ENCODE measurements at places on chromosomes 12 and 14.

DNA sequence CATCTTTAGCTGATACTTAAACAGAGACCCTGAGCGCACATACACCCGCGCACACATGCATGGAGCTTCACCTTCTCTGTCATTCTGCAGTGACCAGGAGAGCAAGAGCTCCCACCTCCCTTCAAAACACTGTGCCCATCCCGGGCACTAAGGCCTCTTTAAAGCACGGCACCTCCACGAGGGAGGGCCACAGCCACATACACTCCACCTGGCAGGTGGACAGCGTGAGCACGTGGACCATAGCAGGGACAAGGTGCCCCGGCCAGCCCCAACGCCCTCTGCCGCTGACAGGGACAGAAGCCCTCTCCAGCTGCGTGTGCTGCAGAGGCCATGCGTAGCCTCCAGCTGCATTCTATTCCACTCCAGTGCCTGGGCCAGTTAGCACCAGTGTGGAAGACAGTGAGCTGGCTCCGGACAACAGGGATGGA, 5.4 kb downstream of the GAPDH start:
- no peak for DNase-seq

DNA sequence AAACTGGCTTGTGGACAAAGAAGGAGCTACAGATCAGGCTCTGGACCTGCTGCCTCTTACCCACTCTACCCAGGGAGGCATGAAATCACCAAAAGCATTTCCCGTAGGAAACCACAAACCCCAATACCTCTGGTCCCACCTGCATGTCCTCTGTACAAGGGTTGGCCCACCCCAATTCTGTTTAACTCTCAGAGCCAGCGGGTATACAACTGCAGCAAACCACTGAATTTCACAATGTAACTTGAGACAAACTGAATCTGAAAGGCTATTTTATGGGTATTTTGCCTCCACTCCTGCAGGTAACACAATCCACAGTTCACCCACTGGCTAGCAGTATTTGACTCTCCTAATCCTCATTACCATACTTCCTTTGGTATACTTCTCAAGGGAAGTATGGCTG, 16.5 kb downstream of the SIX1 start:
- no peak for DNase-seq

DNA sequence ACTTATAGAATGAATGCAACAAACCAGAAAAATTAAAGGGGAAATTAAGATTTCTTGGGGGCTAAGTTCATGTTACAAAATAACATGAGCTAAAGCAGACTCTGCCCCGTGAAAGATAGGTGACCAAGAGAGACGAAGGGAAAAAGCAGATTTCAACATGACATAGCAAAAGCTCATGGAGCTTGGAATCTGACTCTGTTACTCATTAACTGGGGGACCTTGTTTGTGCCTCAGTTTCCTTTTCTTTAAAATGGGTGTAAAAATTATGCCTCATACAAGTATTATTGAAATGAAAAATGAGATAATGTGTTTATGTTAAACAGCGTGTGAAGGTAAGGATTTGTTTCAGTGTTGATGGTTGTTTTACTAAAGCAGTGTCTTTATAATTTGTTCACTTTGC, 11.5 kb downstream of the BICDL1 start:
- DNase-seq = no peak

DNA sequence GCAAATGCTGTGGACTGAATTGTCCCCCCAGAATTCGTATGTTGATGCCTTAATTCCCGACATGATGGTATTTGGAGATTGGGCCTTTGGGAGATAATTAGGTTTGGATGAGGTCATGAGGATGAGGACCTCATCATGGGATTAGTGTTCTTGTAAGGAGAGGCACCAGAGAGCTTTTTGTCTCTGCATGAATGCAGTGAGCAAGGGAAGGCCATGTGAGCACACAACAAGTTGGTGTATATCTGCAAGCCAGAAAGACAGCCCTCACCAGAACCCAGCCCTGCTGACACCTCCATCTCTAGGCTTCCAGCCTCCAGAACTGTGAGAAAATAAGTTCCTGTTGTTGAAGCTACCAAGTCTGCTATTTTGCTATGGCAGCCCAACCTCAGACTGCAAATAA, 51.9 kb upstream of the SMCO2 start:
- no peak for DNase-seq

- no peak for DNase-seq
These were observed 2.3 kb upstream of the SCNN1A start for GRCh38 chr12:6377667-6377994.

GRCh38 chr12:17489452-17489851, 600.5 kb downstream of the RERGL start:
- DNase-seq = no peak

GRCh38 chr14:74038020-74038859, 19.1 kb downstream of the BBOF1 start:
- DNase-seq = no peak

DNA sequence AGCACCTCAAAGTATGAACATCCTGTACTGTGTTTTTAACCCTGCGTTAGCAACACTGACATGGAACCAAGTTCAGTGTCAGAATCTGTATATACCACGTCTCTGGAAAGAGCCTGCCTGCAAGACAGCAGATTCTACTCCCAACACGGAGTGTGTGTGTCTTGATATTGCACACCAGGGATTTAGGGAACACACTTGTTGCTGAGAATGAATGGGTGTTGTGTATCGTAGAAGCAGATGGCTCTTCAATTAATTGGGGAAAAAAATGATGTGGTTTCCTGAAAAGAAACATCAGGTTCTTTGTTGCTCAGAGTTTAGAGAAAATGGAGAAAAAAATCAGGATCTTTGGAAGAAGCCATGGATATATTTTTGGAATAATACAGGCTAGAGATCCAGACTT, 170.8 kb downstream of the EGLN3 start:
- DNase-seq = no peak

DNA sequence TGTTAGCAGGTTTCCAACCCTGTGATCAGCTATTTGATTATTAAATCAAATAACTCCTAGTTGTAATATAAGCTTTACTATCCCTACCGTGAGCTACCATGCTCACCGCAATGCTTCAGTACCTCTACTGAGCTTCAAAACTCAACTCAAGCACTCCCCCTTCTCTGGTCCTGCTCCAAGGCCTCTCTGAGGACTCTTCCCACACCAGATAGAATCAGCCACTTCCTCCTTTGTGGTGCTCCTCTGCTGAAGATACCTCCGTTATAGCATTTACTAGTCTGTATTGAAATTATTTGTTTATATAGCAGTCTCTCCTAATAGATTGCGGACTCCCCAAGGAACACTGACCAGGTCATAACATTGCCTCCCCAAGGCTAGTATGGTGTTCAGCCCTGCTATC, 17.5 kb downstream of the AREL1 start:
- DNase-seq = no peak

- DNase-seq = no peak
These were observed 73.9 kb downstream of the VEZT start for GRCh38 chr12:95291501-95291900.

DNA sequence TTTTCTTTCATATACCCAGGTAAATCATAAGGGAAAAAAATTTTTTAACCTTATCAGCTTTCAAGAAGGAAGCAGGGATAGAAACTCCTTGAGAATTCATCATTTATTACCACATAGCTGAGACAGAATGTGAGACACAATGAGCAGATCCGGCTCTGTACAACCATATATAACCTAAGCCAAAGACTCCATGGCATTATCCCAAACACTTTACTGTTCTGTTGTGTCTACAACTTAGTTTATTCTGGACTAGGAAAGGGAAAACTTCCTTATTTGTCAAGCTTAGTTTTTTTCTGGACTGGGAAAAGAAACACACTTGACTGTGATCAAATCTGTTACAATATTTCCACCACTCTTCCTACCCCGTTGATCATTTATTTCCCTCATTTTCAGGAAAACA, 38.3 kb upstream of the CATSPERB start:
- DNase-seq = no peak

GRCh38 chr14:32318087-32318795, 10.9 kb upstream of the AKAP6 start:
- no peak for DNase-seq

DNA sequence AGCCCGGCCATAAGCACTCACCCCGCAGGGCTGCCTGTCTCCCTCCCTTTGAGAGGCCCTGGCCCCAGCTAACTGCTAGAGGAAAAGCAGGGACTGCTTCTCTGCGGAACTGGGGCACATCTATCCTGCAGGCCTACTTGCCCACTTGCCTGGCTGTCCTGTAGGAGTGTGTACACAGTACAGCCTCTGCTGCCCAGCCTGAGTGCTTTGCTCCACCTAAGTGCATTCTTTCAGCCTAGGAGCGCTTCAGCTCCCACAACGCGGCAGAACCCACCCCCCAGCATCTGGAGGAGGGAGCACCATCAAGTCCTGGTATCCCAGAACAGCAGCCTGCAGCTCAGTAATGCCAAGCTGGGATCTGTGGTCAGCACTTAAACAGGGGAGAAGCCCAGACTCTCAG, 79.9 kb upstream of the CD163 start:
- no peak for DNase-seq

DNA sequence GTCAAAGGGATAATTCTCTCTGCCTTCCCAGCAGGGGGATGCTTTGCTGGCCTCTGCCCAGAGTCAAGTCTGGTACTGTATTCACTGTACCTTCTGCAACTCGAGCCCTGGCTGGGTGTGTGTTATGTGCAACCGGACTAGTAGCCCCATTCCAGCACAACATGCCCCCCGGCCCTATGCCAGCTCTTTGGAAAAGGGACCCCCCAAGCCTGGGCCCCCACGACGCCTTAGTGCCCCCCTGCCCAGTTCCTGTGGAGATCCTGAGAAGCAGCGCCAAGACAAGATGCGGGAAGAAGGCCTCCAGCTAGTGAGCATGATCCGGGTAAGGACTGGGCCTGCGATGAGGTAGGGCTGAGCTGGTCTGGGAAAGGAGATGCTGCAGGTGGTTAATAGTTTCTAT, 3.3 kb downstream of the RNF31 start:
- no peak for DNase-seq

- no peak for DNase-seq
These were observed 2.6 kb downstream of the TMEM132D start for GRCh38 chr12:129901254-129901653.

DNA sequence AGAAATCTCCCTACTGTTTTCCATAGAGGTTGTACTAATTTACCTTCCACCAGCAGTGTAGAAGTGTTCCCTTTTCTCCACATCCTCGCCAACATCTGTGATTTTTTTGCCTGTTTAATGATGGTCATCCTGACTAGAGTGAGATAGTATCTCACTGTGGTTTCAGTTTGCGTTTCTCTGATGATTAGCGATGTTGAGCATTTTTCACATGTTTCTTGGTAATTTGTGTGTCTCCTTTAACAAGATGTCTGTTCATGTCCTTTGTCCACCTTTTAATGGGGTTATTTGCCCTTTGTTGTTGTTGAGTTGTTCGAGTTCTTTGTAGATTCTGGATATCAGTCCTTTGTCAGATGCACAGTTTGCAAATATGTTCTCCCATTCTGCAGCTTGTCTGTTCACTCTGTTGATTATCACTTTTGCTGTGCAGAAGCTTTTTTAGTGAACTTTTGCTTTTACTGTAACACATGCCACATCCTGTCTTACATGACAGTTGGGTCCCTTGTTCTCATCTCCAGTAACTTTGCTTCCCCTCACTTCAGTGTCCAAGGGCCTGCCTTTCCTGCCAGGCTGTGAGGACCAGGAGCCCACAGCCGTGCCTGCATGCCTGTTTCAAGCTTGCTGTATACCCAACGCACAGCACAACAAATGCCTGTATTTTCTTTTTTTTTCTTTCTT, 64.9 kb downstream of the SPRING1 start:
- no peak for DNase-seq

DNA sequence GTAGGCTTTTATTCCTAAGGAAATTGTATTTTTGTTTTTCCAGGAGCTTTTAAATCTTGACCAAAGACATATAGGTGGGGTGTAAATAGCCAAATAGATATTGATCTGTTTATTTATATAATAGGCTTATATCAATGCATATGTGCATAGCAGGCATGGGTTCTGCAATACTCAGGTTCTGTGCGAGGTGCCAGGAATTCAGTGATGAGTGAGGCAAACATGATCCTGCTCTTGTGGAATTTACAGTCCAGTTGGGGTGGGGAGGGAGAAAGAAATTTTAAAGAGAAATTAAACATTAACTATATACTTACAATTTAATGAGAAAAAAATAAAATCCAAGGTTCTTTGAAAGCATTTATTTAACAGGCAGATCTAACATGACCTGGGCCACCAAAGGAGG, 160.3 kb upstream of the HIF1A start:
- no peak for DNase-seq

DNA sequence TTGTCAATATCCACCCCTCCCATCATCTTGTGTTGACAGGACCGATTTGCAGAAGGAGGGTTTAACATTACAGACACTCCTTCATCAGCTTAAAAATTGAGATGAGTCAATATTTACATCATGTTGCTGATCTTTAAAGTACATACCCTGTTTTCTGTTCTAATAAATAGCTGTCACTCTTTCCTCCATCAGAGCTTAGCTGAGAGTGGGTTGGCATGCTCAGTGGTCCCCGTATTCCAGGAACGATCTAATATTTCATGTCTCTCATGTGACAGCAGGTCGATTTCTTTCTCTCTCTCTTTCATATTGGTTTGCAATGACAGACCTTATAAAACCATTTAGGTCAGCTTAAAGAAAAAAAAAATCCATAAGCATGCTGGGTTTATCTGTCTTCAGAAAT, 950.6 kb downstream of the GALC start:
- DNase-seq = no peak

GRCh38 chr14:21656980-21657379, 3.3 kb downstream of the OR4E2 start:
- no peak for DNase-seq

GRCh38 chr12:1805441-1806081, 14.8 kb upstream of the LRTM2 start:
- no peak for DNase-seq

DNA sequence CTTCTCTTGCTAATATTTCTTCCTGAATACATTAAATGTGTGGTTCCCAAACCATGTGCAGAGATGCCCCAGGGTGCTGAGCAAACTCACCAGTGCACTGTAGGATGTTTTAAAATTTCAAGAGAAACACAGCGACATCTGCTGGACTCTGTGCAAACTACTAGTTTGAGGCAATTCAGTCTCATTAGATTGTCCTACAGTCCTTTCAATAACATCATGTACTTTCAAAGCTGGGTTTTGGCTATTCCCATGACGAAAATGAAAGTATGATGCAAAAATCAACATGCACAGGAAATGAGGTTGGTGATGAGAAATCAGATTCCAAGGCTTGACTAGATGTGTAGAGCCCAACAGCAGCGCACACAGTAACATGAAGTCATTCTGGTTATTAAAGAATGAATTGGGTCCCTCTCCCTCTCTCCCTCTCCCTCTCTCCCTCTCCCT, 66.3 kb downstream of the CLIP1 start:
- peak; percentile 28 for DNase-seq

DNA sequence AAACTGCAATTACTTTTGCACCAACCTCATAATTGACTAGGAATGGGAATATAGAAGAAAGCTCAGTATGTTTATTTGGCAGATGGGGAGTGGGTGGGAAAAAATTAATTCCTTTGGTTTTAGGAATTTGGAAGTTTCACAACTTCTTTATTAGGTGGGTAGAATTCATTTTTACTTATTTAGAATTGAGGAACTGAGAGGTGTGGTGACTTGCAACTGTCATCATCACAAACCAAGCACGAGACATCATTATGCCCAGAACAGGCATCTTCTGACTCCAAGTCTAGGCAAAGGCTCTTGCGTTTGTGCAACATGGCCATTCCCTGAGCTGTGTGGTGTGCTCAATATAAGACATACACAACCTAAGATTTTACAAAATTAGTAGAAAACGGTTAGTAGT, 380.0 kb downstream of the ATP23 start:
- DNase-seq = no peak

GRCh38 chr14:94575730-94576585, 5.3 kb upstream of the SERPINA5 start:
- DNase-seq = no peak

- DNase-seq = peak; percentile 15
These were observed 25.5 kb downstream of the NKX2-8 start for GRCh38 chr14:36556811-36557433.

- DNase-seq = no peak
These were observed 77.2 kb downstream of the BTG1 start for GRCh38 chr12:92068459-92068858.
